ENCODE measurements at places on chromosomes 16 and 17.

DNA sequence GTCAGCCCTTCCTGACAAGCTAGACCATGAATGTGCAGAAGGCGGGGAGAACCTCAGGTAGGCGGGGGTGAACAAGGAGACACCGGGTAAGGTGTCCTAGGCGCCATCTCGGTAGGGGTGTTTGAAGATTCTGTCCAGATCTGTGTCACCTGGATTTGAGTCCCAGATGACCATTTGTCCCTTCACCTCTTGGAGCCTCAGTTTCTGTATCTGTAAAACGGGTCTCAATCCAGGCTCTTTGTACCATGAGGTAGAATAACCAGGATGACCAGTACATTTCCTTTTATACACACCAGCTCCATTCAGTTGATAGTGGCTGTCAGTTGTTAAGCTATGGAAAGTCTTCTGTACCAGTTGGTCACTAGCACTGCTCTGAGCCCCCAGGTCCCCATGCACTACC lies 86.7 kb downstream of the ABCC6 start:
- no peak for DNase-seq

DNA sequence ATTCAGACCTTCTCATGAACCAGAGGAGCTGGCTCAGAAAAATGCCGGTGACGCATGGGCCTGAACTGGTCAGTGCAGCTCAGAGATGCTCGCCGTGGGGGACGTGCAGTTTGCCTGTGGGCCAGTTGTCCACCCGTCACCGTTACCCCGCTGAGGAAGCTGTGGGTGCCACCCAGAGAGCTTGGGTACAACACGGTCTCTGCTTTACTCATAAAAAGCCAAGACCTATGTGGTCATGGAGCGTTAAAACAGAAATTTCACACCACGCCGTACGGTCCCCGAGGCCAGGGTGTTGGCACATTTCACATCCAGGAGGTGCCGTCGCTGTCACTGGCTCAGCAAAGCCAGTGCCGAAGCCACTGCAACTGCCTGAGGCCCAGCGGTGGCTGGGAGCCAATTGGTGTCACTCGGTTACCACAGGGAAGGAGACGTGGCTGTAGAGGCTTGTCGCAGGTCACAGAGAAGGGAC lies 120.9 kb downstream of the METRNL start:
- DNase-seq, result peak; percentile 48

GRCh38 chr16:1080801-1081733 lies 8.5 kb downstream of the SSTR5 start:
- DNase-seq, result no peak

DNA sequence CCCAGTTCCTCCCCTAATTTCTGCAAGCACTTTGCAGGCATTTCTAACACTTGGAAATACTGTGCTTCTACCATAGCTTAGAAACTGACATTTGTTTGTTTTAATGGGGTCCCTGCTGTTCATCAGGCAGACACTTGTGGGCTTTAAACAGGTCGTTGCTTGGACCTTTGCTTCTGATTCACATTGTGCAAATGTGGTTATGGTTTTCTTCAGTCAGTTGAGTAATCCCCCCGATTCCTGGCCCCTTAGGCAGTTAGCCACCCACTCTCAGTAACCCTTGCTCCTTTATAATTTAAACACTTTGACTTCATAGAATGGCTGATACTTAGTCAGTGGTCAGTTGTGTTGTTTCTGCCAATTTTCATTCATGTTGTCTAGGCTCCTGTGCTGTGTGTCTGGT lies 39.4 kb downstream of the SLC47A1 start:
- no peak for DNase-seq

- no peak for DNase-seq
Measured at GRCh38 chr16:49833796-49834530, 21.9 kb downstream of the ZNF423 start.

GRCh38 chr17:4604111-4604644 lies 19.8 kb downstream of the SMTNL2 start:
- DNase-seq, result no peak

- DNase-seq, result no peak
Measured at GRCh38 chr16:35792516-35793285, 2333.3 kb downstream of the TP53TG3F start.

- DNase-seq, result no peak
Measured at GRCh38 chr17:74953134-74953687, 17.5 kb downstream of the OTOP3 start.

DNA sequence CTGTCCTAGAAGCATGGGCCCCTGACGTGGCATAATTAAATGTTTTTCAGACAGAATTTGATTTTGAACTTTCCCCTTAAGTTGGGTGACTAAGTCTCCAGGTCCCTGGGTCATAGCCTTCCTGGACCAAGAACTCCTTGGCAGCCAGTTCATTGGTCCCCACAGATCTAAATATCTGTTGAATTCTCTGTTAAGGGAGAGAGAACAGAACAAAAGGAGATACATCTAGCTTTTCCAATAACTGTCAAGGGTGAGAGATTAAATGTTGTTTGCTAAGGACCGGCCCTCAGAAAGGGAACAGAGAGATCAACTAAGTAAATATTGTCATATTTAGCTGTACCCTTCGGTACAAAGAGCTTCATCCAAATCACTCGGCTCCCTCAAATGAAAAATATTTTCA lies 78.2 kb upstream of the NOL11 start:
- no peak for DNase-seq

DNA sequence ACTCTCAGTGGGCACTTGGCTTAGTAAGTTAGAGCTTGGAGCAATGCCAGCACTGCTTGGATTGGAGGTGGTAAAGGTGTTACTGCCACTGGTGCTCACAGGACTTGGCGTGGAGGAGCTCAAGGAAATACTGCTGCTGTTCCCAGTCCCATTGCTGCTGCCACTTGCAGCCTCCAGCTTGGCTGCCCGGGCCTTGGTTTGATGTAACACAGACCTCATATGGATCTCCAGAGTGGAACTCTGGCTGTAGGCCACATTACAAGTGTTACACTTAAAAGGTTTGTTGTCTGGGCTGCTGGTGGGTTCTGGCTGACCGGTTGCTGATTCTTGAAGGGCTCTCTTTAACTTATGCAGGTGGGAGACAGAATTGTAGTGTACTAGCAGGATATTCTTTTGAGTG lies 250.3 kb downstream of the ZFHX3 start:
- DNase-seq, result no peak

- DNase-seq, result no peak
Measured at GRCh38 chr17:57595947-57596695, 149.0 kb downstream of the CCDC182 start.

GRCh38 chr16:5036228-5037156 lies 2.8 kb upstream of the NAGPA start:
- no peak for DNase-seq

- no peak for DNase-seq
Measured at GRCh38 chr16:12228602-12229499, 252.3 kb downstream of the SNX29 start.

- no peak for DNase-seq
Measured at GRCh38 chr17:73910206-73910605, 266.0 kb upstream of the SDK2 start.

DNA sequence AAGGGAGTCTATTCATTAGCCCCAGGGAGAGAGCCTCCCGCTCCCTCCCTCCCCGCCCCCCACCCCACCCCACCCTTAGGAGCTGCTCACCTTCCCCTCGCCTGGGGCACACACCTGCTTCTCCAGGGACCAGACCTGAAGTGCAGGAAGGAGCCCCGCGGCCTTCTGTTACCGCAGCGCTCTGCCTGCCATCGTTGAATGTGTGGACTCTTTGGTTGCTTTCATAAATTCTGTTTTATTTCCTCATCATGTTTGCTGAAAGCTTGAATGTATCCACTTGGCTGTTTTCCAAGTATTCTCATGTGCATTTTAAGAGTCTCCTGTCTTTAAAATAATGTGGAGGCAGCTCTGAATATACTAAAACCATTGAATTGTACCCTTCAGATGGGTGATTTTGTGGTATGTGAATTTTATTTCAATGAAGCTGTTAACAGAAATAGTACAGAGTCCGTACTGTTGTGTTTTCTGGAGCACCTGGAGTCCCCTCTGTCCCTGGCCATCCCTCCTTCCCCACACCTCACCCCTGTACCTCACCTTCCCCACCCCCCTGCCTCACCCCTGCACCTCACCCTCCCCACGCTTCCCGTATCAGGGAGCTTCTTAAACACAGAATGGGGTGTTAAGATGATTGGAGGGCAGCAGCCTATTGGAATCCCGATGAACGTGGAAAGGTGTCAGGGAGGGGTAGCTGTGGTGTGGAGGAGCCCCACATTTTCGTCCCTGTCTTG lies 25.5 kb downstream of the RAB11FIP3 start:
- DNase-seq, result no peak

DNA sequence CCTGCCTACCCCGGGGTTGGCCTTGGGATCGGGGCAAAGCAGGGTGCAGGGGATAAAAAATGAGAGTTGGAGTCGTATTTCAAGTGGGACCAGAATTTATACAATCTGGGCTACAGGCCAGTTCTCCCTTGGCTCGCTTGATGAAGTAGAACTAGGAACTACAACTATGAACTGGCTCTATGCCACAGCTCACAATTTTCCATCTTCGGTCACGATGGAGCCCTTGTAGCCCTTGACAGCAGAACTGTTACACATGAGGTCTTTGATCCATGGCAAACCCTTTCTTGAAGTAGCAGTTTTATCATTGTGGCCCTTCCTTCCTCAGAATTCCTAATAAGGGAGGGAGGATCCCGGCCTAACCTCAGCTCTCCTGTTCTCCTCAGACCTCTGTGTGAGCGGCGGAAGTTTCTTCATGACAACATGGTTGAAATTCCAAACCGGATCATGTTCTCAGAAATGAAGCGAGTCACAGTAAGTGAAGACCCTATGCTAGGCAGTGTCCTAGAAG lies 17.1 kb downstream of the LIG3 start:
- no peak for DNase-seq

DNA sequence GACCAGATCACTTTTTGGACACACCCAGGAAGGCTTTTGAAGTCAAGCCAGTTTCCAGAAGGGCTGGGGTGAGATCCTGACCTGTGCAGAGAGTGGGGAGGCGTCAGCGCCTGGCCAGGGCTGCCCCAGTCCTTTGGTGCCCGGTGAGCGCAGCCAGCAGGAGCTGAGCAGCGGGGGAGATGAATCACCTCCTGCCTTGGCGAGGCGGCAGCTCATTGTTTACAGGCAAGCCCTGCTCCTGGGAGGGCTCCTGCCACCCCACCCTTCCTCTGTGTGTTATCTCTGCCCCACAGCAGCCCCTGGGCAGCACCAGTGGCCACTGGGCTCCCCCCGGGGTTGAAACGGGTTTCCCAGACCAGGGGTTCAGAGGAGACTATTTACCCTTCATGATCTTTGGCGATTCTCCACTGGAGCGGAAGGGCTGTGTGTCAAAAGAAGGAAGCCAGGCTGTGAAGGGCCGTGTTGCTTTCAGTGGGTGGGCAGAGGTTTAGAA lies 14.1 kb upstream of the ITGB4 start:
- DNase-seq, result no peak

GRCh38 chr16:73610160-73610559 lies 562.2 kb upstream of the ZFHX3 start:
- no peak for DNase-seq

DNA sequence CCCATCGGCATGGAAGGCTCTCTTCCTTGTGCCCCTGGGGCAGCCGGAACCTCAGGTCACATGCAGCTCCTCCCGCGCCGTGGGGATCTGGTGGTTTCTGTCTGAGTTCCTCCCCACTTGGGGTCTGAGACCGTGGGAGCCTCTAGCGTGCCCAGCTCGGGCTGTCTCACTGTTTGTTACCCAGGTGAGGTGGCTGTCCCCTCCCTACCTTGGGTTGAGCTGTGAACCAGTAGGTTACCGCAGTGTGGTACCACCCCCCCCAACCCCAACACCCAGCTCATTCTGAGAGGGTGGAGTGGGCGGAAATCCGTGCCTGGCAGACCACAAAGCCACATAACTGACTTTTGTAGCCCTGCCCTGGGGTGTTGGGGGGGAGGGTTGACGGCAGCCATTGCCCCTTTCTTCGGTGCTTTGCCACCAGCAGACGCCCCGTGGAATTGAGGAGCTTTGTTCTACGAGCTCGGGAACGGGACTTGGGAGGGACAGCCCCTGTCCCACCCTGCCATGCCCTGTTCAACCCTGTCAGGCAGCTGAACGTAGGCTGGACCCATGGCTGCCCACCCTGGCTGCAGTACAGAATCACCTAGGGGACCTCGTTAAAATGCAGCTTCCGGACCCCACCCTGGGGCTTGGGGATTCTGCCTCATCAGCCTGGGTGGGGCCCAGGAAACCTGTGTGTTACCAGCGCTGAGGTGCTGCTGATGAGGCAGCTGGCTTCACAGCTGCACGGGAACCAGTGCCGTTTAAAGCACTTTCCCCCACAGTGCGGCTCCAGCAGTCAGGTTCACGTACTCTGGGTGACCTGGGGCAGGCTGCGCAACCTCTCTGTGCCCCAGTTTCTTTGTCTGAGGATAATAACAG lies 18.5 kb downstream of the RAP1GAP2 start:
- DNase-seq, result peak; percentile 89

GRCh38 chr16:29710227-29711219 lies 31.5 kb downstream of the QPRT start:
- DNase-seq, result no peak

GRCh38 chr16:78796221-78796866 lies 696.9 kb downstream of the WWOX start:
- DNase-seq, result no peak

- no peak for DNase-seq
Measured at GRCh38 chr17:45226576-45226975, 4.9 kb downstream of the FMNL1 start.

DNA sequence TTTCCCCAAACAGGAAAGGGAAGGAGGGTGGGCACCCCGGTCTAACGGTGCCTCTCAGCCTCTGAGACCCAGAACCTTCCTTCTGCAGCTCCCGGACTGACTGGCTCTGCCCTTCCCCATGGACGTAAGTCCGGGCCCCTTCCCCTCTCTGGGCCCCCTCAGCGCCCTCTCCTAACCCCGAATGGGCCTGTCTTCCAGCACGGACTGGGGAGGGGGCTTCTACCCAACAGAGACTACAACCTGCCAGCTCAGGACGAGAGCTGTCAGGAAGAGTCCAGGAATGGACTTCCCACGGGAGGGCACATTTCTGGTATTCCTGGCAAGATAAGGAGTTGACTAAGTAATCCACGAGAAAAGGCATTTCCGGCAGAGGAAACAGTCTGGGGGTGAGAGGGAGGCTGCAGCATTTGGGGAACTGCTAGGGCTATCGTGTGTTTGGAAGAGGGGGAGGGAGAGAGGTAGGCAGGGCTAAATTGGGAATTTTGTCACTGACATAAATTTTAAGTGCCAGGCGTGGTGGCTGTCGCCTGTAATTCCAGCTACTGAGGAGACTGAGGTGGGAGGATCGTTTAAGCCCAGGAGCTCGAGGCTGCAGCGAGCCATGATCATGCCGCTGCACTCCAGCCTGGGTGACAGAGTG lies 12.1 kb upstream of the ALDOA start:
- no peak for DNase-seq

GRCh38 chr17:30605523-30605922 lies 128.3 kb downstream of the GOSR1 start:
- no peak for DNase-seq

DNA sequence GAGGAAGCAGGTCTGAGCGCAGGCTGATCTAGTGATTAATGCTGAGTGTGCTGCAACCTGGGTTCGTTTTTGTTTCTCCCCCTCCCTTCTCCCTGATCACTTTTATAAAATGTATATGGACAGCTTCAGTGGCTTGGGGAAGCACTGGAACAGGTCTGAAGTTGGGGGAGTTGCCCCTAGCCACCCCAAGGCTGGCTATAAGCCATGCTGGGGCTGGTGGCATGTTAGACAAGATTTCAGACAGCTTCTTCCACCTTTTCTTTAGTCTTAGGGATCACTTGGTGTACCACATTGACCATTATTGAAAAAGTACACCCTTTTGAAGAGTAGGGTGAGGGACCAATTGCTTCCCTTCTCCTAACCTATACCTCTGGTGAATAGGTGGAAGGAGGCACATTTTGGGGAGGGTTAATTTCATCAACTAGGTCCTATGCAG lies 3.8 kb upstream of the VAC14 start:
- no peak for DNase-seq
